Activated CD4-positive, alpha-beta T cell treated with anti-CD3 and anti-CD28 coated beads, Interleukin-2, amount 50 U/mL, for 1 hour (primary cell): ENCODE measurements at places on chromosomes 5 and 9.

- DNase-seq, result peak; percentile 45
Measured at GRCh38 chr5:116947691-116948528, 373.3 kb upstream of the SEMA6A start.

GRCh38 chr5:73686912-73687311 lies 60.9 kb downstream of the ARHGEF28 start:
- DNase-seq, result no peak

DNA sequence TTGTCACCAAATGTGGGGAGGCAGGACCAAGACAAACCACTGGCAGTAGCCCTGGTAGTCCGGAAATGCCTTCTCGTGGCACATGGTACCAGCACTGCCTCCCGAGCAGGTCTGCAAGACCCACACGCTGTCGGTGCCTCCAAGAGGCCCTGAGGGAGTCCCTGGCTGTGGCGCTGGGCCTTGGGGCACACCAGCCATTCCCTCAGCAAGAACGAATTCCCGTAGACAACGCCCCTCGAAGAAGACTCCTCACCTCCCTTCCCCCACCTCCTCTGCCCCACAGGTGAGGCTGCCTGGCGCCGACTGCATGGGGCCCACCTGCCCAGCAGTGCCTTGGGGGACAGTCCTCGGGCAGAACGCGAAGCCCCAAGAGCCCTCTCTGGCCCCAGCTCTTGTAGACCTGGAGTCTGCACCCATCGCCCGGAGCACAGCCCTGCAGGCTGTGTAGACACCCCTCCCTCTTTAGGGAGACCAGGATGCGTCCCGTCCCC lies 56.0 kb downstream of the EXD3 start:
- no peak for DNase-seq

DNA sequence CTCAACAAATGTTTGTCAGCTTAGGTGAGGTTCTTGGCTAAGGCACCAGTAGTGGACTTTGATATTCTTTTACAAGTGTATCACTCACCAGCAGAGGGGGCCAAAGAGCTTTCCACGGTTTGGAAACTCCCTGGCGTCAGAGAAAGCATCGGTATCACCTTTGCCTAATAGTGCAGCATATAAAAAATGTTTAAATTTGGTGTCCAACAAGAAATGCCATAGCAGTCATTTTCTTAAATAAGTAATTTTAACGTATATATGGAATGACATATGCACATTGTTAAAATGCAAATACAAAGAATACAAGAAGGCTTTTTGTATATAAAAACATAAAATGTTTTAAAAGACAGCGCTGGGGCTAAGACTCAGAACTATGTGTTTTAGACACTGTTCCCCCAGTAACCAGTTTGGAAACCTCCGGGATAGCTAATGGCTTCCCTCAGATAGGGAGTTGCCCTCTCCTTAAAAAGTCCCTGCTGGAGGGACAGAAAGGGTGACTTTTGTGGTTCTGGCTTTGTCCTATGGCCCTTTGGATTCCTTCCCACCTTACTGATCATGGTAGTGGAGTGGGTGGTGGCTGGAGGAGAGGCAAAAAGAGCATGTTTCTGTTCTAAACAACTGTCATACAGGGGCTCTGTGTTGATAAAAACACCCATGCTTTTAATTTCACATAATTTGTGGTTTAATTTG lies 124.6 kb downstream of the GPBP1 start:
- peak; percentile 87 for DNase-seq

GRCh38 chr5:124735169-124735858 lies 11.1 kb downstream of the ZNF608 start:
- DNase-seq, result no peak

GRCh38 chr5:37272511-37272910 lies 23.3 kb upstream of the CPLANE1 start:
- no peak for DNase-seq

GRCh38 chr5:88536146-88536545 lies 267.5 kb upstream of the TMEM161B start:
- DNase-seq, result no peak

DNA sequence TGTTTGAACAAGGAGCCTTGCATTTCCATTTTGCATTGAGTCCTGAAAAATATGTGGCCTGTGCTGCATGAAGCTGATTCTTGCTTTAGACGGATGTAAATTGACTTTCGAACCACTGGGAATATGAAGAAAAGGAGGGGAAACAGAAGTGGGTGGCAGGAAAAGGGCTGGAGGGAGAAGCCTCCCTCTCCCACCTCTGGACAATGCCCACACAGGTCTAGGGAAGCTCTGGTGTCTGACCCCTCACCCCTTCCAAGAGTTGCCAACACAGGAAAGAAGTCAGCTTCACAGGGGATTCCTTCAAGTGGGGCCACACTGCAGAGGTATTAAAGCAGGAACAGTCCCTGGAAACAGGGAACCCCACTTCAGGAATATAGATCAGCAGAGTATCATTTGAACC lies 52.2 kb downstream of the ZNF366 start:
- no peak for DNase-seq

GRCh38 chr9:133071484-133072150 lies 9.8 kb downstream of the CEL start:
- no peak for DNase-seq

GRCh38 chr9:19283072-19283710 lies 52.7 kb downstream of the DENND4C start:
- DNase-seq, result no peak

DNA sequence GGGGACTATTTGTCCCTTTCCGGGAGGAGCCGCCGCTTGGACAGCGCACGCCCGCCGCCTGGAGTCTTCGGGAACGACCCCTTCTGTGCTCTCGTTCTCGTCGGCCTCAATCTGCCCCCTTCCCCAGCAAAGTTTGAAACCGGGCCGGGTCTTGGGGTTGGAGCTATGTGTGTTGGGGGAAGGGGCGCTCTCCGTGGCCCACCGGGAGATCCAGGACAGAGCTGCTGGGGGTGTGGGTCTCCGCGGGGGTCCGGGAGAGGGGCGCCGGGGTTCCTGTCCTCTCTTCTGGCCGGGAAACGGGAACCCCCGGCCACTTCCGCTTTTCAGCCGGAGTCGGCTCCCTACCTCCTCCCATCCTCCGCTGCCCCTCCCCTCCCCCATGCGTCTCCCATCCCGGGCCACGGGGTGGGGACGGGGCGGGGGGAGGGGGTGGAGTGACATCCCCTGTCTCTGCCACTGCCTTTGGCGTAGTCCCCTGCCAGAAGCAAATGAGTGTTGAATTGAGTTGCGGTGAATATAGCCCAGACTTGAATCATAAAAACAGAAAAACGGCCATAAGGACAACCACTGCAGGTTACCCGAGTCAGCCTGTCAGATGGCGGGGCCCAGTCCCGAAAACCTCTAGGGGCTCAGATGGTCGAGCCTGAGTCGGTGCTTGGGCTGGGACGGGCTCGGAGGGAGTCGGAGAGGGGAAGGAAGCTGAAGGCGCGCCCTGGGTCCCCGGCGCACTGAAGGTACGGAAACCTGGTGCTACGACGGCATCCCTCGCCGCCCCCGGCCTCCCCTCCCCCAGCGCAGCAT lies 1.1 kb downstream of the CPLX2 start:
- DNase-seq, result no peak

DNA sequence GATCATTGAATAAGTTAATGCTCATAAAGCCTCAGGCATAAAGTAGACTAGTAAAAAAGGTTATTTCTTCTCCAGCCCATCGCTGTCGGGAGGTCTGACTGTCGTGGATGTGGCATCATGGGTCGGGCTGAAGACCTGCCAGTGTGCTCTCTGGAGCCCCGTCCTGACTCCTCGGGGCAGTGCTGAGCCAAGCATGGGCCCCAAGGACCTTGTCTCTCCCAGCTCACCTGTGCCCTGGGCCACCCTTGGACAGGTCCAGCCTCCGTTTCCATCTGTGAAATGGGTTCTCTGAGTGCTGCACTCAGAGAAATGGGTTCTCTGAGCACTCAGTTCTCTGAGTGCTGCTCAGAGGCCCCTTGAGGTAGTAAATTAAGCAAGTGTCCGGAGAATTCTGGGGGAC lies 269.0 kb downstream of the GADD45G start:
- DNase-seq, result no peak

GRCh38 chr9:79446523-79447307 lies 125.0 kb upstream of the TLE4 start:
- no peak for DNase-seq
